ENCODE measurements at places on chromosomes 2 and 18.

GRCh38 chr18:62772860-62773584, 57.7 kb downstream of the PHLPP1 start:
- H3K4me3 ChIP-seq: no peak overlapping the region
- no peak for DNase-seq

DNA sequence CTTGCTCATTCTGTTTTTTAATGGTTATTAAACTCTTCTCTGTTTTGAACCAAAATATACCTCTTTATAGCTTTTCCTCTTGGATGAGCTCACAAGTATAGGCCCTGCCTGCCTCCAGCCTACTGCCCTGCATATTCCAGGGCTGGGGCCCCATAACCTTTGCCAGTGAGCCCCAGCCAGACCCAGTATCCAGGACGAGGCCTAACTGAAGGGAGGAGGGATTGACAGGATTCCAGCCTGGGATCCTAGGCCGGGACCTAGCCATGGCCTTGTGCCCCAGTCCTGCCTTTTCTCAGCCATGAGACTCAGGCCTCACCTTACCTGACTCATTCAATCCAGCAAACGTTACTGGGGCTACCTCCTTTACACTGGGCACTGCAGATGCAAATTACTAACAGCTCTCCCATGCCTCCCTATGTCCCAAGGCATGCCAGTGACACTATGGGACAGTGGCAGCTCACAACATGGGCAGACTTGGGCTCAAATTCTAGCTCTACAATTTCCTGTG, 159.2 kb downstream of the DDX1 start:
- H3K27me3 ChIP-seq: 0 out of 2 replicates have a peak, but pooled peaks cover 3% of the 10 kb centered on the region
- no peaks in the 10 kb centered on the region for H3K4me1 ChIP-seq
- no peak overlapping the region for H3K4me3 ChIP-seq

GRCh38 chr2:160245614-160246155, 45.6 kb upstream of the ITGB6 start:
- no peaks in the 10 kb centered on the region for H3K36me3 ChIP-seq
- no peak overlapping the region for H3K4me3 ChIP-seq
- DNase-seq: no peak
- H3K27ac ChIP-seq: no peak overlapping the region
- H3K27me3 ChIP-seq: no peaks in the 10 kb centered on the region
- H3K4me1 ChIP-seq: peaks cover 20% of the 10 kb centered on the region

- H3K4me3 ChIP-seq: no peak overlapping the region
- DNase-seq: no peak
- H3K27me3 ChIP-seq: no peaks in the 10 kb centered on the region
- H3K27ac ChIP-seq: no peak overlapping the region
- no peaks in the 10 kb centered on the region for H3K4me1 ChIP-seq
These were observed 14.7 kb downstream of the LINC00305 start for GRCh38 chr18:64134044-64134747.

GRCh38 chr2:29650631-29651097, 270.7 kb downstream of the ALK start:
- H3K4me1 ChIP-seq: no peaks in the 10 kb centered on the region
- no peak overlapping the region for H3K27ac ChIP-seq
- peaks cover 8% of the 10 kb centered on the region for H3K27me3 ChIP-seq
- no peak overlapping the region for H3K4me3 ChIP-seq
- H3K36me3 ChIP-seq: no peaks in the 10 kb centered on the region

DNA sequence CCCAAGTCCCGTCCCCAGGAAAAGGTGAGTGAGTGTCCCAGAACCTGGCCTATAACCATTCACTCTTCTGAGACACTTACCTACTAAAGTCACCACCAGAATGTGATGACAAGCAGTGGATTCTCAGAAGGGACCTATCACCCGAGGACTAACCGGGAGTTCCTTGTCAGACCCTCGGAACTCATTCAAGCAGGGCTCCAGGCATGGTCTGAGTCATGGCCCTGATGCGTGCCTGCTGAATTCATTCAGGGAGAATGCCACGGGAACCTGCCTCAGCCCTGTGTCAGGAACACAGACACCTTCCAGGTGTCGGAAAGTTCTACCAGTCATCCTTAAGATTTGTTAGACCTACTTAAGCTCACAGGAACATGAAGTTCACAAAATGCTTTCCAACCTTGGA, 29.8 kb downstream of the ALPK2 start:
- no peak overlapping the region for H3K27ac ChIP-seq
- peaks cover 36% of the 10 kb centered on the region for H3K4me1 ChIP-seq
- H3K4me3 ChIP-seq: no peak overlapping the region
- DNase-seq: no peak
- no peaks in the 10 kb centered on the region for H3K27me3 ChIP-seq

DNA sequence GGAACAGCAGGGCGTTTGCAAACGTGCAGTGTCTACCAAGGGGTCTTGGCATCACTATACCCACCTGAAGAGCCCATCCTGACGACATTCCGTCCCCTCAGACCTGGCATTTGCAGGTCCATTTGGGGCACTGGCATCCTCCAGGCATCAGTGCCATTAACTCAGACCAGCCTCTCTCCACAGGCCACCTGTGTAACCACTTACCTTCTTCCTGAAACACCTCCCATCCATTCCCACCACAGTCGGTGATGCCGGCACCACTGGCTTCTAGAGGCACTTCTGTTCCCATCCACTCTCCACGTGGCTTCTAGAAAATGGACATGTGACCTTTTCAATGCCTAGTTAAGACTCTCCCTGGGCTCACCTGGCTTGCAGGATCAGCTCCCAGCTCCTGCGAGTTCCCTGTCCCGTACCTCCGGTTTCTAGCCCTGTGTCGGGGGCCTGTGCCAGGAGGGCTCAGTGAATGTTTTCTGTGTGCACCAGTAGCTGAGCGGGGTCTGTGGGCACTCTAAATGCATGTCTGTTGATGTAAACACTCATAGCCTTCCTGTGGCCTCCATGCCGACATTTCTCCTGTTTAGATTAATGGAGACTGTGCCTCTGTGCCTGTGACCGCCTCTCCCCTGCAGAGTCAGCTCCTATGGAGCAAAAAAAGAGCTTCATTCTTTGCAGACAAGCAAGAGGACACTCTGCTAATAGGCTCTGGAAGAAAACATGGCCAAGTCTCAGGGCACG, 458.0 kb upstream of the HS6ST1 start:
- H3K27ac ChIP-seq: no peak overlapping the region
- peaks cover 34% of the 10 kb centered on the region for H3K27me3 ChIP-seq
- DNase-seq: no peak
- H3K4me1 ChIP-seq: no peaks in the 10 kb centered on the region
- H3K36me3 ChIP-seq: no peaks in the 10 kb centered on the region

GRCh38 chr2:211367293-211367692, 810.9 kb downstream of the CPS1 start:
- H3K27me3 ChIP-seq: no peaks in the 10 kb centered on the region
- DNase-seq: no peak
- H3K27ac ChIP-seq: no peak overlapping the region
- no peaks in the 10 kb centered on the region for H3K36me3 ChIP-seq
- no peaks in the 10 kb centered on the region for H3K4me1 ChIP-seq

- H3K27me3 ChIP-seq: no peaks in the 10 kb centered on the region
- no peak for DNase-seq
- no peak overlapping the region for H3K4me3 ChIP-seq
- no peak overlapping the region for H3K27ac ChIP-seq
- no peaks in the 10 kb centered on the region for H3K36me3 ChIP-seq
These were observed 175.7 kb downstream of the ETAA1 start for GRCh38 chr2:67572721-67573435.

- H3K27ac ChIP-seq: no peak overlapping the region
- DNase-seq: no peak
- H3K4me3 ChIP-seq: no peak overlapping the region
- H3K36me3 ChIP-seq: no peaks in the 10 kb centered on the region
- H3K4me1 ChIP-seq: peaks cover 3% of the 10 kb centered on the region
- H3K27me3 ChIP-seq: no peaks in the 10 kb centered on the region
These were observed 102.8 kb upstream of the CTDP1 start for GRCh38 chr18:79576686-79577351.

DNA sequence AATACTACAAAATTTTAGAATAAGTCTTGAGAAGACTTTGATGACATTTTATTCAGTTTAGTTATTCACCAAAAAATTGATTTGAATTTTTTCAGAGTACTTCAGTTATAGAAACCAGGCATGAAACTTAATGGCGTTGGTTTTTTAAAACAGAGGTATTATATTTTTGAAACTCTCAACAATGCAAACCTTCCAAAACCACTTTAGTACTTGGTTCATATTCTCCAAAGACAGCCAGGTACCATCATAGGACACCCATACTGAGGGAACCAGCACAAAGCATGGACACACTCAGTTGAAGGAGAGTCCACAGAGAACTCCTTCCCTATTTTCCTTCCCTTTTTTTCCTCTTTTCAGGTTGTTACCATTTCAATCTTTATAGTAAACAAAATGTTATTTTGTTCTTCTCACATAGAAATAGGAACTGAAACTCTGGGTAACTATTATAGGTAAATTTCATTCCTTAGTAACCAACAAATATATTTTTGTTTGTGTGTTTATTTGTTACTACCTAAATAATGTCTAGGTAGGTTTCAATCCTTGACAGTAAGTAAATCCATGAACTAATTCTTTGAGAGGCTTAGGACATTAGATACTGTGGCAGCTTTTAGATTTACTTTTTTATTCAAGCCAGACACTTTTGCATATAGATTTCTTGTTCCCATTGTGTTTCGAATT, 95.8 kb downstream of the TMEFF2 start:
- no peak overlapping the region for H3K27ac ChIP-seq
- H3K4me3 ChIP-seq: no peak overlapping the region
- H3K36me3 ChIP-seq: no peaks in the 10 kb centered on the region
- no peaks in the 10 kb centered on the region for H3K27me3 ChIP-seq
- no peaks in the 10 kb centered on the region for H3K4me1 ChIP-seq

DNA sequence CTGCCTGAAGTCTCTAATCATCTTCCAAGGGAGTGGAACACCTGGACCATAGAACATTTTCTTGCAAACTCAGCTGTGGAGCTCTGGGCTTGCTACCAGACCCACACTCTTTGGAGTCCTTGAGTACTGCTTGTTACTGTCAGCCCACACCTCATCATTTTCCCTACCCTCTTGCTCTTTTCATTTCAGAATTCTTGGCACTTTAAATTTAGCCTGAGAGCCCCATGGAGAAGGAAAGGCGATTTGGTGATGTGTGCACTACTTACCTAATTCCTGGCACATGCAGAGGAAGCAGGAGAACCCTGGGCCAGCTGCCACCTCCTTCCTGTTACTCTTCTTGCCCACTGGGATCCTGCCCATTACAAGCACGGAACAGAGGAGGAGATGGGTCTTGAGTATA, 31.7 kb downstream of the TMEM178A start:
- no peaks in the 10 kb centered on the region for H3K4me1 ChIP-seq
- no peak overlapping the region for H3K27ac ChIP-seq
- no peaks in the 10 kb centered on the region for H3K27me3 ChIP-seq
- no peaks in the 10 kb centered on the region for H3K36me3 ChIP-seq

DNA sequence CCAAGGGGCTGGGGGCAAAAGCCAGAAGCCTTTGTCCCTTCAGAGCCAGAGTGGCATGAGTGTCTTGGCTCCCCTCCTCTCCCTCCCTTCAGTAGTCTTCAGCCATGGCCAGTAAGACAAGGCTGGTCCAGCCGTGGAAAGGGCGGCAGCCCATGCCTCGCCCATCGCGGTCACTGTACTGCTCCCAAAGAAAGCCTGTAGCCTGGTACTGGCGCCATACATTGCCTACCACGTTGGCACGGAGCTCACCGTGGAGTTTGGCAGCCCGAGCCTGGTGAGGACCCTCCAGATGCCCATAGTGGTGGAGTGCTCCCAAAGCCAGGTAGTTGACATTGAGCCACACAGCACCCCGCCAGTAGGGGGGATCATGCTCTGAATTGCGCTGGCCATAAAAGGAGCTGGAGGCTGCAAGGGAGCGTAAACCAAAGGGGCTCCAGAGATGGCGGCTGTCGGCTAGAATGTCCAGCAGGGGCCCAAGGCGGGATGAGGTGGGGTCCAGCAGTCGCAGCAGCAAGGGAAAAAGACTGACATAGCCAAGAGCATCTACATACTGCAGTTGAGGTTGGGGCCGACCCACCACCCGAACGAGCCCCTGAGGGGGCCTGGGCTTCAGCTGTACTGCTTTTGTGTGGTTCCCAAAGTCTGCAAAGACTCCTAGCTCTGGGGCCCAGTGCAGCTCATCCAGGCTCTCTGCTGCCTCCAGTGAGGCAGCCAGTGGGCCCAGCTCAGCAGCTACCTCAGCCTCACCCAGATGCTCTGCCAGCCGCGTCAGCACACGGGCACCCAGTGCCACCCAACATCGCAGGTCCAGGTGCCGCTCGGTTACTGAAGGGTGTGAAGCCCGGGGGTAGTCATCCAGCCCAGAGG, 3.2 kb downstream of the WBP1 start:
- H3K4me1 ChIP-seq: peaks cover 5% of the 10 kb centered on the region
- no peak overlapping the region for H3K4me3 ChIP-seq
- no peaks in the 10 kb centered on the region for H3K27me3 ChIP-seq
- no peak overlapping the region for H3K27ac ChIP-seq
- no peak for DNase-seq
- peaks cover 6% of the 10 kb centered on the region for H3K36me3 ChIP-seq

GRCh38 chr2:199992296-199992695, 36.9 kb downstream of the MAIP1 start:
- no peak overlapping the region for H3K4me3 ChIP-seq
- no peaks in the 10 kb centered on the region for H3K4me1 ChIP-seq
- no peaks in the 10 kb centered on the region for H3K27me3 ChIP-seq
- no peak for DNase-seq
- H3K36me3 ChIP-seq: no peaks in the 10 kb centered on the region

GRCh38 chr18:45171679-45172191, 443.5 kb upstream of the SLC14A2 start:
- H3K36me3 ChIP-seq: no peaks in the 10 kb centered on the region
- no peak overlapping the region for H3K27ac ChIP-seq
- H3K4me3 ChIP-seq: no peak overlapping the region
- H3K27me3 ChIP-seq: no peaks in the 10 kb centered on the region
- DNase-seq: no peak
- no peaks in the 10 kb centered on the region for H3K4me1 ChIP-seq

DNA sequence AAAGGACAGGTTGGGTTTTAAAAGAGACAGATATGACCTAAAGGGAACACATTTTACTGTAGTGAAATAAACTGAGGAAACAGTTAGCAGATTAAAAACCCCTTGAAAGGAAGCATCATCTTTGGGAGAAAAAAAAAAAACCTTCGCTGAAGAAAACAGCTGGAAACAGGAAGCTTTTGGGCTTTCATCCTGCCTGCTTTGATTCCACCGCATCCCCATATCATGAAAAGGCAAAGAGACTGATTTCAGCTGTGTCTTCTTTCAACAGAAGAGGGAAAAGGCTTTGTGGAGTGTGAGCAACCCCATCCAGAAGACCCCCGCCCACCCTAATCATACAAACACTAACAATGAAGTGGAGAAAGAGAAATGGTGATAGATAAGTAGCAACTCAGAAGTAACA, 86.4 kb downstream of the TCF4 start:
- no peak overlapping the region for H3K27ac ChIP-seq
- no peaks in the 10 kb centered on the region for H3K27me3 ChIP-seq

GRCh38 chr2:234488913-234489451, 7.9 kb downstream of the ARL4C start:
- no peaks in the 10 kb centered on the region for H3K4me1 ChIP-seq
- no peaks in the 10 kb centered on the region for H3K27me3 ChIP-seq
- no peak for DNase-seq
- H3K27ac ChIP-seq: no peak overlapping the region
- no peak overlapping the region for H3K4me3 ChIP-seq

Measured in HCT116 (cell line).